B cell (primary cell): ENCODE measurements at places on chromosomes 7 and 10.

DNA sequence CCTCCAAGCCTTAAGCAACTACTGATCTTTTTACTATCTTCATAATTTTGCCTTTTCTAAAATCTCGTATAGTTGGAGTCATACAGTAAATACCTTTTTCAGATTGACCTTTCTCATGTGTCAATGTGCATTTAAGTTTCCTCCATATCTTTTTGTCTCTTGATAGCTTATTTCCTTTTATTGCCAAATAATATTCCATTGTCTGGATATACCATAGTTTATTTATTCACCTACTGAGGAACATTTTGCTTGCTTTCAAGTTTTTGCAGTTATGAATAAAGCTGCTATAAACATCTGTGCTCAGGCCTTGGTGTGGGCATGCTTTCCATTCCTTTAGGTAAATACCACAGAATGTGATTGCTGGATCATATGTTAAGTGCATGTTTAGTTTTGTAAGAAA is 161.2 kb upstream of the GNAI1 start:
- no peak for DNase-seq

GRCh38 chr7:116713918-116714317 is 41.9 kb downstream of the MET start:
- DNase-seq: no peak

GRCh38 chr10:49612513-49613164 is 1.2 kb upstream of the CHAT start:
- no peak for DNase-seq

GRCh38 chr10:101894742-101895141 is 51.1 kb upstream of the KCNIP2 start:
- DNase-seq: no peak

DNA sequence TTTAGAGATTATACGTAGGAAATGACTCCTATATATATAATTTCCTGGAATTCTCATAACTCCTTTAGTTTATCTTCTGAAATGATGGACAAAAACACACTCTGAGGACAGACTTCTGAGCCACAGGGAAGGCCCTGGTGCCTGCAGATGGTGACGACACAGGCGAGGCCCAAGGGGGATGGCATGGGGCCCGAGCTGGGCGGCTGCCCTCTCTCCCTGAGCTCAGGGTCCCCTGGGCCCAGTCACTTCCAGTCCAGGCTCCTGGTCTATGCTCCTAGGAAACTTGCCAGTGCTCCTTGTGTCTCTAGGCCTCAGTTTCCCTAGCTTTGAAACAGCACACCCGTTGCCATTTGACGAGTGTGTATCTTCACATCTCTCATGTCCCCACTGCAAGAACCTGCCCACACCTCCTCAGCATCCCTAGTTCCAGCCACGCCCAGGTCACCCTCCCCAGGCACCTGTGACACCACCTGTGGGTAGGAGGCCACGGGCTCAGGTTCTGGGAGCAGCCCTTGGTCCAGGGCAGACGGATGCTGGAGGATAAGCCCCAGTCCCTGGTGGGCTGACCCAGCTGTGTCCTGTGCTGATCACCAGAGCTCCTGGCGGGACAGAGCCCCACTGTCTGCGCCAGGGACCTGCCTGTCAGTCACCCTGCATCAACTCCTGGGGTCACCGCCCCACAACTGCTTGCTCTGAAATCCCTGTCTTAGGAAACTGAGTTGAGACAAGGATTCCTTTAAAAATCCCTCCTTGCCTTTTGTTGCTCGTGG is 23.4 kb upstream of the SHH start:
- DNase-seq: no peak

- DNase-seq: no peak
Measured at GRCh38 chr10:130816116-130816901, 495.2 kb downstream of the TCERG1L start.

DNA sequence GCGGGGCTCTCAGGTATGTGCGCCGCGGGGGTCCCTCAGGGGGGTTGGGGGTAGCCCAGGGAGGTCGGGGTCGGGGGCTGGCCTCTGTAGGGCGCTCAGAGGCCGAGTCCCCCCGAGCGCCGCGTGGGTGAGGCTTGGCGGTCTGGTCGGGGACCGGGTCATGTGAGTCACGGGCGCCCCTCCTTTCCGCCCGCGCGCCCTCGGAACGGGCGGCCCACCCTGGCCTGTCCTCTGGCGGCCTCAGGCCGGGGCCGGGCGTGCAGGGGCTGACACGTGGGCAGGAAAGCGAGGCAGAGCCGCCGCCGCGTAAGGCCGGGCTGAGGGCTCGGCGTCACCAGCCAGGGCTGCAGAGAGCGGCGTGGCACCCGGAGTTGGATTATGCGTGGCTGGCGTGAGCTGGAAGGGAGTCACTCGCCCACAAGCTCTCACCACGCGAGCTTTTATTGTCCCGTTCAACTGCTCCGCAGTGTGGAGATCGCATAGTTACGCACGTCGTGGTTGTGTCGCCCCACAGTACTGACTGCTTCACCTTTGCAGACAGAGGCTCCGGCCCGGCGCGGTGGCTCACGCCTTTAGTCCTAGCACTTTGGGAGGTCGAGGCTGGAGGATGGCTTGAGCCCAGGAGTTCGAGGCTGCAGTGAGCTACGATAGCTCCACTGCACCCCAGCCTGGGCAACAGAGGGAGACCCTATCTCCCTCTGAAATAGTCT is 385 bp downstream of the SHLD2 start:
- DNase-seq: peak; percentile 83

- DNase-seq: no peak
Measured at GRCh38 chr10:114184276-114184675, 5.1 kb downstream of the TDRD1 start.
